ENCODE measurements at places on chromosomes 5 and 9.

DNA sequence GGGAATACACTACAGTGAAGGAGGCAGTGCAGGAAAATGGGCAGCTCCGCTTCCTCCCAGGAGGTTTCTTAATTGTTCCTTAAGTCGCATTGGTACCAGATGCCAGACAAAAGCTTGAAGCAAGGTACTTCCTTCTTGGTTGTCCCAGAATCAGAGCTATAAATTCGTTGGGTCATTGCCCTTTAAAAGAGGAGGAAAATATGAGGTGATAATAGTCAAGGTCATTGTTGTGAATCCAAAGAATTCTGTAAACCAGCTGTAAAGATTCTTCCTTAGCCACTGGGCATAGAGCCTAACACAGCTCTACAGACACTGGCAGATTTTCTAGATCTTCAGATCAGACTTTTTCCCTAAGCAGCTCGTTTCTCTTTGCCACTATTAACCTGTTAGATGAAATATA is 444.1 kb upstream of the TLE4 start:
- DNase-seq = no peak

DNA sequence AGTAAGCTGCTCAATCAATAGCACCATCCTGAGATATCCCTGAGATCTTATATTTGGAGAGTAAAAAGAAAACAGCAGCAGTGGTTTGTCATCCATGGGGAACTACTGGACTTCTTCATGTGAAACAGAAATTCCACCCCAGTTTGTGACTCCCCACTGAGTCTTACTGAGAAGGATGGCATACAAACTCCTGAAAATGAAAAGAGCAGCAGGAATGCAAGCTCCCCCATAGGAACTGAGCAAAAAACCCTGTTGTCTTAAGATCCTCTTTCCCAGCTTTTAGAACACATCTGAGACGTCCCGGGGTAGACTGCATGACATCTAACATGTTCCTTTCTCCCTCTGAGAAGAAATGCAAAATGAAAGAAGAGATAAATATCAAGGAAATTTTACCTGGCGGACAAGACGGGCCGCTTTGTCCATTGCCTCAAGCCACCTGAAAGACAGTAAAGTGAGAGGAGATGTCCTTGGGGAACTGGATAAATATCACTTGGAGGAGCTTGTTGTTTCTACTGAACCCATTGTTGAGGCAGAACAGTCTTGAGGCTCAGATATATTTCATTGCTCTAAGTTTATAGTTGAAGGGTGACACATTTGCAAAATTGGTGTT is 117.1 kb downstream of the NUDT12 start:
- DNase-seq = no peak

DNA sequence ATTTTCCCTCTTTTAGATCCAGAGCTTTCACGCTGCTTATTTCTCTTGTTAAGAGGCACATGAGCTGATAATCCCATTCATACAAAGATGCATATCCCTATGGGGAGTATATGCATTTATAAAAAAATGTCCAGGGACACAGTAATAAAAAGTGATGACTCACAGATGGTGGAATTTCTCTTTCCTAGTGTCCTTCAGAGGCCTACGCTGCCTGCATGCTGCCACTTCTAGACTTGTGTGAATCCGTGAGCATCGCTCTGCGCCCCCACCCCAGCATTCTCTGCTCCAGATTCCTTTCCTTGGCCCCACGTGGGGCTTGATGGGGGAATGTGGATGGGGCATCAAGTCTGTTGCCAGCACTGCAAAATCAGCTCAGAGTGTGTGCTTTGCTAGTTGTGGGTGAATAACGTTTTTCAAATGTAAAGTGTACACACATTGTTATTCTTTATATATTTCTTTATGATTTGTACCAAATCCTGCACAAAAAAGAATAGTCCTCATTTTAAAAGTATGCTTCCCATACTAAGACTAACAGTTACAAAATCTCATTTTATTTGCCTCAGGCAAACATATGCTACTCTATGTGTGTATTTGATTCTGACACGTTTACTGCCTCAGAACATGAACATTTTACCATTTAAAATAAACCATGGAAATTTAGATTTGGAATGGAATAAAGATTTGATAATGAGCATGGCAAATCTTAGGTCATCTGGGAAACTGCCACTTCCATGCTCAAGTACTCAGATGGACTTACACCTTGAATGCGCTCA is 22.4 kb upstream of the RASGRF2 start:
- DNase-seq = no peak

DNA sequence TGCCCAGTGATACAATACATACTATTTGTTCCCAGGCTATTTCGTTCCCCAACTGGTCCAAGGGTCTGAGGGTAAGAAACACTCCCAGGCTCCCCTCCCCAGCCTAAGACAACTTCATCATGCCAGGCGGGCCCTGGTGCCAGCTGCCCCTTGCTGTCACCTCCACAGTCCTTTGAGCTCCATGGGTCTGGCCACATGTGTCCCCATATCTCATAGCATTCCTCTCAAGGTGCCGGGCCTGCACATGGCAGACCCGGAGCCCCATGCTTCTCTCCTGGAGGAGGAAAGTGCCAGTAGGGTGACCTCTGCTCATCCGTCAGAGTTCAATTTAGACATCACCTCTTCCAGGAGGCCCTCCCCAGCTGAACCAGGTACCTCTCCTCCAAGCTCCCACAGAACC is 120.5 kb downstream of the C5orf15 start:
- no peak for DNase-seq

GRCh38 chr5:157132281-157132612 is 10.4 kb downstream of the MED7 start:
- DNase-seq = no peak

DNA sequence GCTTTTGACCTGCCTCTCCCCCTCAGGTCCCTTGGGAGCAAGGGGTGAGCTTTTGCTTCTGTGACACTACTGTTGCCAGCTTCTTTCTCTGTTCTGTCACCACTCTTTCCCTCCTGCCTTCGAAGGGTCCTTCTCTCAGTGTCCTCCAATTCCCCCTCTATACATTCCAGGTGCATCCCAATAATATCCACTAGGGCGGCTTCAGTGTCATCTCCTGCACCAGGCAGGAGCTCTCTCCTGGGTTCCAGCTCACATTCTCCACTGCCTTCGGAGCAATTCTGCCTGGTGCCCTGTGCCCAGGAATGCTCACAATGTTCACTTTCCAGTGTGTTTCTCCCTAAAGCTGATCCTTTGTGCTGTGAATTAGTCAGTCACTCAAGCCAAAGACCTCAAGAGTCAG is 83.9 kb upstream of the CXCL14 start:
- no peak for DNase-seq

- peak; percentile 27 for DNase-seq
Observed at GRCh38 chr5:170632985-170633234, 129.1 kb downstream of the KCNIP1 start.

- no peak for DNase-seq
Observed at GRCh38 chr5:30659417-30659816, 534.1 kb upstream of the CDH6 start.

DNA sequence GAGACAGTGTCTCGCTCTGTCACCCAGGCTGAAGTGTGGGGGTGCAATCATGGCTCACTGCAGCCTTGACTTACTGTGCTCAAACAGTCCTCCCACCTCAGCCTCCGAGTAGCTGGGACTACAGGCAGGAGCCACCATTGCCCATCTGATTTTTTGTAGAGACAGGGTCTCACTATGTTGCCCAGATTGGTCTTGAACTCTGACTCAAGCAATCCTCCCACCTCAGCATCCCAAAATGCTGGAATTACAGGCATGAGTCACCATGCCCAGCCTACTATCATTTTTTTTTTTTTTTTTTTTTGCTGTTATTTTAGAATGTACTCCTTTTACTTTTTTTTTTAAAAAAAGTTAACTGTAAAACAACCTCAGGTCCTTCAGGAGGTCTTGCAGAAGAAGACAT is 449.0 kb downstream of the CCDC171 start:
- DNase-seq = no peak

DNA sequence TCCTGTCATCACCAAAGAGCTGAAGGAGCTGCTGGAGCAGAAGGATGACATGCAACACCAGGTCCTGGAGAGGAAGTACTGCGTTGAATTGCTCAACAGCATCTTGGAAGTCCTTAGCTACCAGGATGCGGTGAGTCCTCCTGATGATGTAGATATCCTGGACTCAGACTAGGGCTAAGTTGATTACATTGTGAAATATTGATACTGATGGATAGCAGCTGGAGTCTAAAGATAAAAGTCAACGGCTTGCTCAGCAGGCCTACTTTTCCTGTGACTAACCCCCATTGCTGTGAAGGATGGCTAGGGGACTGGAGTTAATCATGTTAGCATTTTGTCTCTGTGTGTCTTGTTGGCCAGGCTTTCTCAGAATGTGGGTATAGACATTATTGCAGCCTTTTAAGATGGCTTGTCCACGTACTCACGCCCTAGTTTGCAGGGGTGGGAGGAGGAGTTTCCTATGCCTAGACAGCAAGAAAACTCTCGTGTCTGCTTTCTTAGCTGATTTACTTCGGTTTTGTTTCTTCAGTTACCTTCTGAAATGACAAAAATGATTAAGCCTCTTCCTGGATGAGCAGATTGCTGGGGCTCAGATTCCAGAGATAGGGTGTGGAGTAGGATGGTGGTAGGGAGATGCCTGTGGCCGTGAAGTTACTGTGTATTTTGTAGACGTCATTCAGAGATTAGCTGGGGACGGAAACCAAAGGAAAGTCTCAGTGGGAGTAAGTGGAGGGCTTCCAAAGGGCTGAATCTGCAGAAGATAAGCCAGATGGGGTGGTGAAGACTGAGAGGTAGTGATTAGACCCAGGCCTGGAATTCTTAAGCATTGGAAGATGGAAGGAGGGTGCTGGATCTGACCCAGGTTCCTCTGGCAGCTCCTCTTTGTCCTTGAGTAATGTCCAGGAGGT is 166.3 kb downstream of the DOCK2 start:
- DNase-seq = no peak

DNA sequence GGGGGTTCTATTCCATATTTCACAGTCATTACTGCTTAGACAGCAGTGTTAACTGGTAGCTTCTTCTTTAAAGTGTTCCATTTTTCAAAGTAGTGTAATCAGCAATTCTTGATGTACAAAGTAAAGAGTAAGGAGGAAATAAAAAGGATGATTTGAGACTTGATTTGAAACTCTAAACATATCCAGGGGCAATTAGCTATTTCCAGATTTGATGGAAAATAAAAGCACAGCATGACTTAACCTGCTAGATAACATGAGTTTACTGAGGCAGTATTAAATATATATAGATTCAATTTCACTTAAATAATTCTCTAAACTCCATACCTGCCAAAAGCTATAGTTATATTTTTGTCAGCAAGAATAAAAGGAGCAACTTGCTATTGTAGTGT is 29.8 kb downstream of the NR2F1 start:
- no peak for DNase-seq

GRCh38 chr9:24398466-24398865 is 147.2 kb downstream of the IZUMO3 start:
- no peak for DNase-seq
